ENCODE measurements at places on chromosomes 3 and 15.
A peak's percentile ranks its signal among the peaks of the same experiment; 100 is the strongest.

- no peak for DNase-seq
These were observed 21.2 kb downstream of the SLC7A14 start for GRCh38 chr3:170564664-170565063.

GRCh38 chr15:27742751-27743477, 356.2 kb downstream of the OCA2 start:
- DNase-seq = no peak

DNA sequence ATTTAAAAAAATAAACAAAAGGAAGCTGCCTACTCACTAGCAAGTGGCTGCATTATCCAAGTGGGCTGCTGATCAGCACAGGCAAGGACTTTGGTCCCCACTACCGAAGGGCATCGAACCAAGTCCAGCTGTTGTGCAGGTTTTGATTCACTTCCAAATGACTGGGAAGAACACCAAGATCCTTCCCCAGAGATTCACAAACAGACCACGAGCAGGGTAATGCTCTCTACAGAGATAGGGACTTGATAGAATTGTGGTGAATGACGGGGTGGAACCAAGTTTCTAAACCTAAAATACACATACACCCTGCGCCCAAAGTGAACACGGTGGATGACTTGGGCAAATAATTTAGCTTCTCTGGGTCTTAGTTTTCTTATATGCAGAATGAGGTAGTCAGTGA, 203.7 kb upstream of the ICE2 start:
- no peak for DNase-seq

DNA sequence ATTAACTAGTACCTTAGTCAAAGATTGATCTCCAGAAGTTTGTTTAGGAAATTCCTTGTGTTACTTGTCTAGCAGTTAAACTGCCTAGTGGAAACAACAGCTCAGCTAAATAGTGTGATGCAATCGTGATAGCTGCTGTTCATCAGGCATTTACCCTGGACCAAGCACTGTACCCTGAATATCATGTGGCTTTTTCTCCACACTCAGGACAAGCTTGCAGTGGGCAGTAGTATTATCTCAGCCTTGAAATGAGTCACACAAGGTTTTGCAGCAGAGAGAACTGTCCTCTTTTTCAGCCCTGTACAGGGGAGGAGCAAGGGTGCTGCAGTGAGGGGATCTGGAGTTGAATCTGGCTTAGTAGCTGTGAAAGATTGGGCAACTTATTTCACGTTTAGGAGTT, 208.4 kb downstream of the TP63 start:
- DNase-seq = no peak

- DNase-seq = no peak
These were observed 59.8 kb upstream of the PSMD6 start for GRCh38 chr3:64082961-64083541.

DNA sequence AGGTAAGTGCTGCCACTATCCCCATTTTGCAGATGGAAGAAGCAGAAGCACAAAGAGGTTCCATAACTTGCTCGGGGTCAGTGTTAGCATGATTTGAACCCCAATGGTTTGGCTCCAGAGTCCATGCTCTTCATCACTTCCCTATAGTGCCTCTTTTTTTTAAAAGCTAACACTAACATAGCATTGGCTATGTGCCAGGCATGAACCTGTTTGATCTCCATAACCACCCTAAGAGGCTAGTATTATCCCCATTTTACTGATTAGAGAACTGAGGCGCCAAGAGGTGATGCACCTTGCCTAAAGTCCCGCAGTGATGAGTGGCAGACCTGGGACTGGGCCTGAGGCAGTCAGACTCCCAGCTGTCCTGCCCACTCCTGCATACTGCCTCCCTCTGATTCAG, 7.3 kb downstream of the LINGO1 start:
- DNase-seq = no peak

DNA sequence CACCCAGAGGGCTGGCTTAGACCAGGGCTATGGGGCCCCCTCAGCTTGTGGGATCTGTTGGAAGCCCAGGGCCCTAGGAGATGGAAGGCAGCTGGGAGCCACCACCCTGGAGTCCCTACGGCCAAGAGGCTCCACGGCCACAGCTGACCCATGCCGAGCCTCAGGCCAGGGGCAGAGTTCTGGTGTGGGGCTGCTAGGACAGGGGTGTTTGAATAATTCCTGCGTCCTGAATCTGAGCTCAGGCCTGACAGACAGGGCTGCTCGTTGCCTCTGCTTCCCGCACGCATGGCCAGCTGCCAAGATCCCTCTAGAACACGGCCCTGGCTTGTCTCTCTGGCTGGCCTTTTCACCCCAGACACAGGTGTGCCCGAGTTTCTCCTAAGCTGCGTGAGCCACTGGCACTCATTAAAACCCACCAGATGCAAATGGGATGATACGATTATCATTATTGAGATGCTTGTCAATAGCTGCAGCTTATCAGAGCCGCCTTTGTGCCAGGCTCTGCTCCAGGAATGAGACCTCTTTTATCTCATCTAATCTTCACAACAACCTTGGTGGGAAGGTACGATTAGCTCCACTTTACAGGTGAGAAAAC, 70.2 kb downstream of the EFCAB12 start:
- no peak for DNase-seq

DNA sequence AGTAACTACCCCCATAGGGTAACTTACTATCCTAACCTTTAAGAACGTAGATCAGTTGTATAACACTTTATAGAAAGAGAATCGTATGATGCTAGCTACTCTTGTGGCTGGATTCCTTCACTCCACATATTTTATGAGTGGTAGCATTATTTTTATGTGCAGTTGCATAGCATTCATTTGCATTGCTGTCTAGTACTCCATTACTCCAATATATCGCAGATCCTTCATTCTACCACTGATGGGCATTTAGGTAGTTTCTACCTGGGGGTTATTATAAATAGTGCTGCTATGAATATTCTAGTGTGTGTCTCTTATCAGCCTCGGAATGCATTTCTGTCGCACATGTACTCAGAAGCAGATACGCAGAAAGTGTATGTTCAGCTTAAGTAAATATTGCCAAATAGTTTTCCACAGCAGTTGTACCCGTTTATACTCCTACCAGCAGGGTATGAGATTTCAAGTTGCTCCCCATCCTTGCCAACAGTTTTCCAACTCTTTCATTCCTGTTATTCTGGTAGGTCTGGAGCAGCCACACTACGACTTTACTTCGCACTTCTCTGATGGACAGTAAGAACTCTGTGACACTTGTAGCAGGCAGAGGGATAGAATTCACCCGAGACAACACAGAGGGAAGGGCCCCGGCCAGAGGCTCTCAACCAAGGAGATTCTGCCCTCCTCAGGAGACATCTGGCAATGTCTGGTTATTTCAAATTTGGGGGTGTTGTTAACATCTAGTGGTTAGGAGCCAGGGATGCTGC, 9.8 kb upstream of the VGLL4 start:
- no peak for DNase-seq

DNA sequence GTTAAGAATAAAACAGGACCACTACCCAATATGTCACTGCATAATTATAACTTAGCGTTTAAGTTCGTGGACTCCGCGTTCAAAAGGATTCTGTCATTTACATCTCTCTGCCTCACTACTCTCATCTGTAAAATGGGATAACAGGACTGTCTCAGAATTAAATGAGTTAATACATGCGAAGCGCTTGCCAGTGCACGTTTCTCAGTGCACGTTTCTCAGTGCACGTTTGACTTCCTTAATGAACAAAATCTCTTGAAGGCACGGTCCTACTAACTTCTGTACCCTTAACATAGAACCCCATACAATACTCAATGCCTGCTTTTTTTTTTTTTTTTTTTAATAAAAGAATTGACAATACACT, 499 bp downstream of the RABL3 start:
- DNase-seq = no peak

DNA sequence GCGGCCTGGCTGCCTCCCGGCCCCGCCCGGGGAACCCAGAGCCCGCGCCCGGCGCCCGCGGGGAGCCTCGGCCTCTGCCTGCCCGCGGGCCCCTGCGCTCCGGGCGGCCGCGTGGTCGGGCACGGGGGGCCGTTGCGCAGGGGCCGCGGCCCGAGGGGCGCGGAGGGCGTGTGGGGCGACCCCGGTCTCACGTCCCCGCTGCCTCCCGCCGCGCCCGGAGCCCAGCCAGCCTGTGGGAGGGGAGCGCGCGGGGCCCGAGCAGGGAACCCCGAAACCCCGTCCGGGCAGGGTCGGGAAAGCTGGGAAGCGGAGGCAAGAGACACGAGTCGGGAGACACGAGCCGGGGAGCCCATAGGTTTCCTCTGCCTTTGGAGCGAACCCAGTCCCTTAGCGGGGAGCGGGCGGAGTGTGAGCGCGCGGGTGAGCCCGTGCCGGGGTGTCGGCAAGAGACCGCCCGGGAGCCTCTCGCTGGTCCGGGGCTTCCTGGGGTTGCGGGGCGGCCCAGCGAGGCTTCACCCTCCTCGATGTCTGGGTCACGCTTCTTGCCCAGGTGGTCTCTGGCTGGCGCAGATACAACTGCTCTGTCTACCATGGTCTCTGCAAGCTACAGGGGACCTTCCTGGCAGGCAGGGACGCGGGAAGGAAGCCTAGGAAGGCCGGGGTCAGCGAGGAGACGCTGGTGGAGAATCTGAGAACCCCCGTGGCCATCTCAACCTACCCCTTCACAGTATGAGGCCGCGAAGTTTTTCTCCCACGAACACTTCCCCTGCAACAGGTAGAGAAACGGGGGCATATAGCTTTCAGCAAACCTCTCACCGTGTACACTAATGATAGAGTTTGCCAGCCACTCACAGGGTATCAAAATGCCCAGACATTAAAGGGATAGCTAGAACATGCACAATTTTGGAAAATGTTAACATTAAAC, 586 bp downstream of the LRRK1 start:
- no peak for DNase-seq

DNA sequence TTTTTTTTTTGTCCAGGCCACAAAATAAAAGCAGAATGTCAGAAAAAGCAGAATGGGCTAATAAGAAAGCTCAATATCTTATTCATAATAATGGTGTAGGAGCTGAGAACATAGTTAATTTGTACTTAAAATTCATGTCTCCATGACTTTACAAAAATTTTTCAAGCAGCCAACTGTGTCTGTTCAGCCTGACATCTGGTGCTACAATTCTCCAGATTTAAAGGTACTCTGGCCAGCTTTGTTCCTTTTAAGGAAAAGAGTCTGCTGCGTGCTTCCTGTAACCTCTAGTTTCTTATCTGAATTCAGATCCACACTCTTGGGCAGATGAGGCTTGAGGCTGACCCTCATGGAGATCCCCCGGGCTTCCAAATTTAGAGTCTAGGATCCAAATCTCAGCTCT, 8.7 kb upstream of the RFX7 start:
- no peak for DNase-seq

DNA sequence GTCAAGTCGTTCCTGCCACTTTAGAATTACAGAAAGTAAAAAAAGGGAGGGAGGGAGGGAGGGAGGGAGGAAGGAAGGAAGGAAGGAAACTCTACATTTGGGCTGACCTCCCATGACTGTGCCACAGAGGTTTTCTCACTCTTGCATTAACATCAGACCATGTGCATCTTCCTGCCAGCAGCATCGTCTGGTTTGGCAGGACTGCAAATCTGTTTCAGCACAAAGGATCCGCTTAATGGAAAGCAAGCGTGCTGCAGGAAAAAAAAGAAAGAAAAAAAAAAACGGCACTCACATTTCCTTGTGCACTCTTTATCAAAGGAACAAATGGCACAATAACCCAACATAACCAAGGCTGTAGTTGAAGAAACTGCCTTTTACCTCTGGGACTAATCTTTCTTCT, 148.8 kb upstream of the HES1 start:
- no peak for DNase-seq

GRCh38 chr3:139654637-139655365, 23.0 kb downstream of the NMNAT3 start:
- DNase-seq = no peak

DNA sequence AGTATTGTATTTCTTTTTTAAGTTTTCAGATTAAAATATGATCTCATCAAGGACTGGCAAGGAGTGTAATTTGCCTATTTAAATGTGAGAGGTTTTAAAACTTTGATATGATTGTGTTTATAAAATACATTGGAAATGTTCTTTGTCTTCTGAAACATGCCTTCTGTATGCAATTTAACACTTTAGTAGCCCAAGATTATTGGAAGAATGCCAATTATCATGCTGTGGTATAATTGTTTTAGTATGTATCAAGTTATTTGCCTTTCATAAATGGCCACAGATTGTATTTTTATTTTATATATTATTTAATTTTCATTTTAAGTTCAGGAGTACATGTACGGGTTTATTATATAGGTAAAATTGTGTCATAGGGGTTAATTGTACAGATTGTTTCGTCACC, 31.7 kb downstream of the ECT2 start:
- no peak for DNase-seq

DNA sequence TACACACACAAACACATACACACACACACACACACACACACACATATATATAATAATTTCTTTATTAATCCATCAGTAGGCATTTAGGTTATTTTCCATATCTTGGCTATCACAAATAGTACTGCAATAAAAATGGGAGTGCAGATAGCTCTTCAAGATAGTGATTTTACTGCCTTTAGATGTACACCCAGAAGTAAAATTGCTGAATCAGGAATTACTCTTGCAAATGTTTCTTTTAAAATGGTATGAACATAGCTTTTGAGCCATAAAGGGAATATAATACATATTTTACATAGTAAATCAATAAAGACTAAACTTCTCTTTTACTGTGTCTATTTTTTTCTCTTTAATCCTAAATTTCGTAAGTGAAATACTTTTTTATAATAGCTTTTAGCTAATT, 1251.1 kb downstream of the ZPLD1 start:
- DNase-seq = no peak

GRCh38 chr15:68819495-68820294, 1.0 kb downstream of the ANP32A start:
- peak; percentile 16 for DNase-seq

GRCh38 chr3:128674161-128674784, 23.7 kb upstream of the RPN1 start:
- no peak for DNase-seq

GRCh38 chr15:66802025-66803001, 100.3 kb downstream of the SMAD6 start:
- no peak for DNase-seq

- no peak for DNase-seq
These were observed 136.9 kb downstream of the NUP210 start for GRCh38 chr3:13282986-13283876.

DNA sequence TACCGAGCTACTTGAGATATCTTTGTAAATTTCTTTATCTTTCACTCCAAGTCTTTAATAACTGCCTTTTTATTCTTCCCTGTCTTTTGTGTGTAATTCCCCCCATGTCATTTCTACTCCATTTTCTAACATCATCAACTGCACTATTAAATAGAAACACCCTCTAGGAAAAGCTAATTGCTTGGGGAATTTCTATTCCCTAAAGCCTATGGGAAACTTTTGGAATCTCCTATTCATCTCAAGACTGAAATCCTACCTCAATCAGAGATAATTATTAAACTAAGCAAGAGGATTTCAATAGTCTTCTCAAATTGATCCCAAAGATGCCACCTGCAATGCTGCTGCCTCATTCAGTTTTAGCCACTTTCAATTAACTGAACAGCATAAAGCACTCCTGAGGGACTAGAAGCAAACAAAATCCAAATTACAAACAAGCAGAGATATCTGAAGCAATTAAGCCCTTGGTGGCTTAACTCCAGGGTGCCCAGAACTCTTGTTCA, 598.7 kb downstream of the IGSF11 start:
- no peak for DNase-seq
